ENCODE measurements at places on chromosomes 6 and 20.

DNA sequence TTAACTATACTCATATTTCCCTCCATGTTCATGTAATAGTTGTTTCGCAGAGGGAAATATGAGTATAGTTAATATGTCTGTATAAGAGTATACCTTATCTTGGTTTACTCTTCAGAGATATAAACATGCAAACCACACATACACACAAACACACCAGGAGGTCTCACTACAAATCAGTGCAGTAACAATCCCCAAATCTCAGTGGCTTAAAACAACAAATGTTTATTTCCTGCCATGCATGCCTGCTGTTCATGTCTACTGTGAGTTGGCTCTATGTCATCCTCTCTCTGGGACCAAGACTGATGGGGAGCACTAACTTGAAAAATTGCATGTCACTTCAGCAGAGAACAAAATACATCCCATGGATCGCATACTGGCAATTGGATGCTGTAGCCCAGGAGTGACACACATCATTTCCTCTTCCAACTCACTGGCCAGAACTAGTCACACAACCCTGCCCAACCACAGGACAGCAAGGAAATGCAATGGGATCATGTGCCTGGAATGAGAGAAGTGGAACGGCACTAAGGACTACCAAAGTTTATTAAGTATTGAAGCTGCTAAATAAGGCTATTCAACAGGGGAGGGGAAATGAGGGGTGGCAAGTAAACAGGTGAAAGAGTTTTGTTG, 89.0 kb upstream of the DTNBP1 start:
- DNase-seq = no peak

DNA sequence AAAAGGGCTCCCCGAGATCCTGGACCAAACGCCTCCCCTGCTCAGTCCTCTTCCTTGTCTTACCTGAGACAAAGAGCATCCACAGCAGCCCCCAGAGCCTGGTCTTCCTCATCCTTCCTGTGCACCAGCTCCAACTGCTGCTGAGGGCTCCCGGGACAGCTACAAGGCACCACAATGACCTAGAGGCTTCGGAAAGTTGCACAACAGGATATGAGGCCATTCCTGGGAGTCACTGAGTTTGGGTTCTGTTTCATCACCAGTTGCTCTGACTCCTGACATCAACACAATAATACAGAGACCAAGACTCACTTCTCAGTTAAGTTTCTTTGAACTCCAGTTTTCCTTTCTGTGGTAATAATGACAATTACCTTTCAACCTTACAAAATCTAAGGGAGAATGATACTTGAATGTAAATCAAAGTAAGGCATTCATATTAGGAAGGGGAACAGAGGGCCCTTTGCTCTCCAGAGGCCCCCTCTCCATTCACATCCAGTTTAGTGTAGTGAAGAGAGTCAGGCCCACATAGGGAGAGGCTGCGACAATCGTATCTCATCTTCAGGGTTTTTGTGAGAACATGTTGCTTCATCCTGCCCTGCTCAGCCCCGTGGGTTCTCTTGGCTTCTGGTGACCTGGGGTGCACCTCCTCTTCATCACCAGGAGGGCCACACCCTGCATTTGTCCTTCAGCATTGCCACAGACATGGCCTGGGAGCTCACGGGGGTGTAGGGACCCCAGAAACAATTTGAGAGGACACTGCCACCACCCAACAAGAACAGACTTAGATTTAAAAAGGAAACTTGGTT, at the start of gene TREM1:
Gene TREM1 (minus strand): TSS at position 139 of the 803 bp plus-strand sequence. CDS start 27 bp downstream, at position 112.
- DNase-seq = no peak

DNA sequence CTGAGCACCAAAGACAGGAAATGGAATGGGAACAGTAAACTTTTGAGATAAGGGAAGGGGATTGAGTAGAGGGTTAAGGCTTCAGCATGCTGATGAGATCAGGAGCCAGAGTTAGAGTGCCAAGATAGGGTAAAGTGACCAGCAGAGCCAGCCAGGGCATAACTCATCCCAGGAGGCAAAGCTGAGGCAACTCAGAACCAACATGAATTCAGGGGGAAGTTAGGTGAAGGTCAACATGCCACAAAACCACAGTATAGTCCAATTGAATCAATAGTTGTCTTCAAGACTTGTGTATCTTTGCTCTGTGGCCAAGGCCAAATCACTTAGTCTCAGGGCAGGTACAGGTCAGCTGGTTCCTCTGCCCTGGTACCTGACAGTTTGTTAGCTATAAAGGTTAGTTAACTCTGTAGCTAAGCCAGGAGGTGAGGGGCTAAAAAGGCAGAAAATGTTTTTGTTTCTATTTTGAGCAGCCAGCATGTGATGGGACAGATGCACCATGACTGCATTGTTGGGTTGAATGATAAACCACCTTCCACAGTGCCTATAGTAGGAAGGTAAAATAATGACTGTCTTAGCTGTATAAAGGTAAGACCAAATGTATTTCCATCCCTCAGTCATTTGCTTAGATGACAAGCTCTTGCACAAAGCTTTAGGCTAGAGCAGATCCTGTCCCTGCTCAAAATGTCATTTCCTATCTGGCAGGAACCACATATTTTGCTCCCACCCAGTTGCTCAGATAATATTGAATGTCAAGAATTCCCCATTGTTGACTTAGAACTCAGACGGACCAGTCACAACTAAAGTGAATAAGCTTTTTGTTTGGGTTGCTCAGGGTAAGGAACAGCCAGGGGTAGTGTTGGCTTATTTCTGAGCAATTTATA, 15.8 kb downstream of the RNF8 start:
- no peak for DNase-seq

- no peak for DNase-seq
These were observed 18.4 kb upstream of the MICA start for GRCh38 chr6:31385041-31385440.

GRCh38 chr6:126176282-126176681, 163.6 kb upstream of the CENPW start:
- peak; percentile 60 for DNase-seq

GRCh38 chr20:56369179-56369578, 10.4 kb downstream of the FAM210B start:
- peak; percentile 93 for DNase-seq
